ENCODE measurements at places on chromosomes 13 and 19.

GRCh38 chr13:112203614-112204013 is 136.7 kb downstream of the SOX1 start:
- no peak for DNase-seq

- DNase-seq, result peak; percentile 18
These were observed 1.9 kb upstream of the FAM174C start for GRCh38 chr19:1273263-1274041.

GRCh38 chr19:49442354-49442753 is 1.0 kb upstream of the SLC17A7 start:
- DNase-seq, result no peak

- DNase-seq, result no peak
These were observed 99.2 kb downstream of the GADD45B start for GRCh38 chr19:2574971-2575630.

DNA sequence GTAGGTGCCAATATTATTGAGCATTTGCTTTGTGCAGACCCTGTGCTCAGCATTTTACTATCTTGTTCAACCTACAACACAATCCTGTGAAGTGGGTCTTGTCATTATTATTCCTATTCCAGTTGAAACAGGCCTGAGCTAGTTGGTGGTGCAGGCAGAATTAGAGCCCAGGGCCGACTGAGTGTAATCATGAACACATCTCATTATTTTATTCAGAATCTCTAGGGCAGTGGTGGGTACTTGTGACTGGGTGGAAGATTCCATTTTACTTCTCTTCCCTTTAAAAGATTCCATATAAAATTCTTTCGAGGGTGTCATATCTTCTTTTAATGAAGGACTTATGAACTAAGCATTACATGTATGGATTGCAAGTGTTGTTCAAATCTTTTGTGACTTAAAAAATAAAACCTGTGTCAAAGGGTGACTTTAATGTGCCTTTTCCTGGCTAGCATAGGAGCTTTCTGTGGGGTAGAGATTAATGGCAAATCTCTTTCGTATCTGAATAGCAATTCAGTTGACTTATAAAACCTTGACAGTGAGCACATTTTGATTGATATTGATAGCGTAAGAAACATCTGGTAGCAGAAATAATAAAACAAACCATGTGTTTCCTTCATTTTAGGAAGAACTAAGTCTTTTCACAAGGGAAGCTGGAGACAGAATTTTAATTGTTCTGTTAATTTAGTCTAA is 20.3 kb downstream of the B3GLCT start:
- no peak for DNase-seq

- peak; percentile 1 for DNase-seq
These were observed 33.9 kb upstream of the MIR17HG start for GRCh38 chr13:91313581-91313980.

DNA sequence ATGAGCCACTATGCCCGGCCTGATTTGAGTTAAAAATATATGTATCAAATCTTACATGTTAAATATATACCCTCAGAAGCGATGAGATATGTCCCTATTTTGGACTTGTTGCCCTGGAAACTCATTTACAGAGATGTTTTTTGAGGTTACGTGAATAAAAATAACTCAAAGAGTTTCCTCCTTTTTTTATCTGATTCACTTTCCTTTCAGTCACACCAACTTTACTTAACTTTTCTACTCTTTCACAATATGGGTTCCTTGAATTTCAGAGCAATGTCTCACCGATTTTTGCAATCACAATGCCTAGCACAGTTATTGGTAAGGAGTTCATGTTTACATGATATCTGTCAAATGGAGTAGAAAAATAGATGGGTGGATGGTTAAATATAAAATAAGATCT is 2.3 kb downstream of the OR7C2 start:
- DNase-seq, result no peak

DNA sequence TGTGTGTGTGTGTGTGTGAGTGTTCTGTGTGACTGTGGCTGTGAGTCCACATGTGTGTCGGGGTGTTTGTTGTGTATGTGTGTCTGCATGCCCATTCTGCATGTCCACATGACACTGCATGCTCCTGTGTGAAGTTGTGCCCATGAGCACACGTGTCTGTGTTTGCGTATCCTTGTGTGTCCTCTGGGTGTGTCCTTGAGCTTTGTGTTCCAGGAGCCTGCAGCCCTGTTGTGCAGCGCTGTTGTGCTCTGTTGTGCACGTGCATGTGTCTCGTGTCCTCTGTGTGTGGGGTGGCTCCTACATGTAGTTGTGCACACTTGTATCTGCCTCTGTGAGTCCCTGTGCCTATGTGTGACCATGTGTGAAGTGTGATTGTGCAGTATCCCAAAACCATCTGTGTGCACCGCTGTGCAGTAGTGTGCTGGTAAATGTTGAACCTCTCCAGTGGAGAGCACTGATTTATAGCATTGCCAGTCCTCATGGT is 2.2 kb upstream of the ARHGEF18 start:
- no peak for DNase-seq

DNA sequence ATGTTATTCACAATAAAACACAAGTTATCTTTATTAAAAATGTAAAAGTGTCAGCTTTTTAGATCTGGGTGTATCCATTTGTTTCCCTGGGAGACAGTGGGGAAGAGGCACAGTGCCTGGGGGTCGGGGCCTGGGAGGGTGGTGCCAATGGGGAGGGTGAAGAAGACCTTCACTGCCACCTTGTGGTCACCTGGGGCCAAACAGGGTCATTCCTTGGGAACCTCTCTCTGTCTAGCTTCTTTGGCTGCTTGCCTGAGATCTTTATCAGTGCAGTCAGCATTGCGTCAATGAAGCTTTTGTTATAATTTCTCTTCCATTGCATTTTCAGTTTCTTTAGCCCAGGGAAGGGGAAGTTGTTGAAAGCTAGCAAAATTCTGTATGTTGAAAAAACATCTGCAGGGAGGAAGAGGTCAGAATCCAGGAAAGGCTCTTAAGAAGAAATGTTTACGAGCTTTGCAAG is 39.1 kb downstream of the PCDH8 start:
- DNase-seq, result peak; percentile 48

DNA sequence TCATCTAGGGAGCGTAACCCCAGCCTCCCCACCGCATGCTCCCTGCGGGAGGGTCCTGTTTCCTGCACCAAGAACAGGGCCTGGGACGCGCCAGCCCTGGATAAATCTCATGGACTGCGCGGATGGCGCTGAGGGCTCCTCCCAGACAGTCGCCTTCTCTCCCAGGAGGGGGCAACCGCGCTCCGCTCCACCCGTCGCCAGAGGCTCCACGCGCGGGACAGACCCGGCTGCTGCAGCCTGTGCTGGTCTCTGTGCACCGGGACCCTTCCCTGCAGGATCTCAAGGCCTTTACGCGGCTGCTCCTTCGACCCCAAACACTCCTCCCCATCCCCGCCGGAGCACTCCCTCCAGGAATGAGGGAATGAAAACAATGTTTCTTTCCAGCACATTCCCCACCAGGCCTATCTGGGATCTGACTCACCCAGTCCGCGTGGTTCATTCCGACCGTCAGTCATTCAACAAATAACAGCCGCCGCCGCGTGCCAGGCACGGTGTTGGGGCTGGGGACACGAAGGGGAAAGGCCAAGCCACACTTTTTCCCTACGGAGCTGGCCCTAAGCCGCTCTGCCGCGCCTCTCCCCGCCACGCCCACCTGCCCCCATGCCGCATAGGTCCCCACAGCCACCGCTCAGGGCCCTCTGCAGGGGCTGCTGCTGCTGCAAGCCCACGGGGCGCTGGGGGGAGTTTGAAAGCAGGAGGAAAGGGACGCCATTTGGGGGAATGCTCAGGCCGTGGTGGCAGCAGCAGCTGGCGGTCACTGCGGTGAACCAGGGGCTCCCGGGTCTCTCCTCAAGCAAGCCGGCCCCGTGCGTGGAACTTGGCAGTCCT is 6.0 kb downstream of the PNMA8B start:
- DNase-seq, result peak; percentile 60

DNA sequence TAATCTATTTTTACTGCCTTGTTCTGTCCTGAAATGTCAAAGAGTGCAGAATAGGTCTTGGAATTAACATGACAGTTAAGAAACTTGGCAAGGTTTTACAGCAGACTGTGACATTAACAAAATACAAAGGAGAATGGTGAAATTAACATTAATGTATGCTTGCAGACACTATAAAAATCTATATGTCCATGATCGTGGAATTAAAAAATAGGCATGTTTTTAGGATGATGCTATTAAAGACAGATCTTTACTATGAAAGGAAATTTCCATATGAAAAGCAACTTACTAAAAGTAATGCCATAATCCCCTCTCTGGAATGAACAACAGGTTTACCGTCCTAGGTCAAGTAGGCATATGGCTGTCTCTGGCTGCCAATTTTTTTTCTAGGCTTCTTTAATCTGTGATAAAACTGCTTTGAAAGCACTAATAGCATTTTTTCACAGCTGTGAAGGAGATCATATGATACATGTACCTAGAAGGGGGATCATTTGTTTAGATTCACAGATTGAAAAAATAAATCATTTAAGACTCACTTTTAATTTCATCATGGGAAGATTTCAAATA is 291.5 kb downstream of the ZNF536 start:
- DNase-seq, result no peak

GRCh38 chr19:53704011-53704410 is 72.2 kb downstream of the DPRX start:
- no peak for DNase-seq

DNA sequence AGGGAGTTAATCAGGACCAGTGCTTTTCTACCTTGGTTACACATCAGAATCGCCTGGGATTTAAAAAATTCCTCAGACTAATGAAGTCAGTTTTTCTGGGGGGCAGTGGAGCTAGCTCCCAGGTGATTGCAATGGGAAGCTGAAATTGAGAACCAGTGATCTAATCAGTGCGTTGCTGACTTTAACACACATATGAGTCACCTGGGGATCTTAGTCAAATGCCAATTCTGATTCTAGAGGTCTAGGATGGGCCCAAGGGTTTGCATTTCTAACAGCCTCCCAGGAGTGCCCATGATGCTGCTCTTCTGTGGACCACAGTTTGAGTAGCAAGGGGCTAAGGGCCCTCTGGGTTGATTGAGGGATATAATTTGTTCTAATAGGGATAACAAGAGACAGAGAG is 54.5 kb downstream of the KL start:
- DNase-seq, result no peak

- DNase-seq, result no peak
These were observed 18.1 kb upstream of the ARL11 start for GRCh38 chr13:49610176-49610575.

- no peak for DNase-seq
These were observed 154.5 kb downstream of the DCT start for GRCh38 chr13:94324767-94325540.

GRCh38 chr19:47854459-47854858 is 4.6 kb upstream of the TPRX2 start:
- DNase-seq, result no peak

DNA sequence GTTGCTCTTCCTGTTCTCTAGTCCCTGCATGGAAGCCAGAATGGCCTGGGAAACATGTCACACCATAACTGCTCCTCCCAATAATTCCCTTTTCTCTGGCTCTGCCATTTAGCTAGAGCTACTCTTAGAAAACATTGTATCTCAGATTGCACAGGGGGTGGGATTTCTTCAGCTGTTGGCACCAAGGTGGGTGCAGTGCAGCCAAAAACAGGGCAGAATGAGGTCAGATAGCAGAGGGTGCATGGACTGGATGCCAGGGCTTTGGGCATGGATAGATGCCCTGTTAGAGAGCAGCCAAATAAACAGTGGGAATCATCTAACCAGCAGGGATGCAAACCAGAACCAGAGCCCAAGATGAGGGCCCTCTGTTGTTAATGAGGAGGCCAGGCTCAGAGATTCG is 4.9 kb upstream of the AMER2 start:
- DNase-seq, result no peak

DNA sequence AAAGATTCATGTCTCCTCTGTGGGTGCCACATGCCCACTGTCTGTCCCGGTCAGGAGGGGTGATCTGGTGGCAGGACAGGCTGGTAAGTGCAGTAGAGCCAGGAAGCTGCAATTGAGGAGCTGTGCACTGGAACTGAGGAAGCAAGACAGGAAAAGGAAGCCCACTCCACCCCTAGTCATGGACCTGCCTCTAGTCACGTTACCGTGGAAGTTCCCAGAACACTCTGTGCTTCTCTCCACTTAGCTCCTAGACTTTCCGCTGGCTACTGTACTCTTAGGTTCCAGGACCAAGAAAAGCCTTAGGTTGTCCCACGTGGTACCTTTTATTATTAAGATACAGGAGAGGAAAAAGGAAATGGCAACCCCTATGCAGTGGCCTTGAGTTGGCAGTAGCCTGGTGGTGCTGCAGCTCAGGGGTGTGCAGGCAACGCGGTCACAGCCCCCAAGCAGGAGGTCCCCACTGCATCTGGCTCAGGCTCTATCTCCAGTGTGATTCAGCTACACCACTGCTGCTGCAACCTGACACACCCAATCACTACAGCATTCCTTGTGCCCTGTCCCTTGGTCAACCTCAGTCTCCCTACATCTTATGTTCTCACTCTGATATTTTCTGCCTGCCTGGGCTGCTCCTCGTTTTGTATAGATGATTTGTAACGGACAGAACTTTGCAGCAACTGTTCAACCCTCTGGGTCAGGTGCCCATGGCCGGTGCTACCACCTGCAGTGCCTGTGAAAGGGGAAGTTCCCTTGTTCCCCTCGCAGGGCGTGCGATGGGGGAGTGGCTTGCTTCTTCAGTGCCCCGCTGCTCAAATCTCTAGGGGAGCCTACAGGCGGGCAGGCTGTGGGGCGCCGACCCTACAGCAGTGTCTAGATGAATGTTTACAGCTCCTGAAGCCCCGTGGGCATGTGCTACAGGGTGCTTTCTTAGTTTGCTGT is 24.4 kb upstream of the GPR12 start:
- no peak for DNase-seq

GRCh38 chr19:18273561-18274218 is 562 bp downstream of the IQCN start:
- no peak for DNase-seq

DNA sequence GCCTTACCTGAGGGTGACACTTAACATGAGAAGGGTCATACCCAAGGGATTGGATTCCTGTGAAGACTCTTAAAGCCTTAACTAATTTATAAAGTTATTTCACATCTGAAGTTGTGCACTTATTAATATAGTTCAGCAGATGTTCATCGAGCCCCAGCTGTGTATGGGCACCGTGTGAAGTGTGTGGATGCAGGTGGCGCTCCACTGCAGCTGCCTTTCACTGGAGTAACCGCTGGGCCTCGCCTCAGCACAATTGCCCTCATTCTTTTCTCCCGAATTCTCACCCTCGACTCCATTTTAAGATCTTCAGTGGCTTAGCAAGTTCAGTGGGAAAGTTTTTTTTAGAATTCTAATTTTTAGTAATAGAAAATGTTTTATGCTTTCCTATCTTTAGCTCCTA is 66.2 kb downstream of the DPY19L3 start:
- no peak for DNase-seq

DNA sequence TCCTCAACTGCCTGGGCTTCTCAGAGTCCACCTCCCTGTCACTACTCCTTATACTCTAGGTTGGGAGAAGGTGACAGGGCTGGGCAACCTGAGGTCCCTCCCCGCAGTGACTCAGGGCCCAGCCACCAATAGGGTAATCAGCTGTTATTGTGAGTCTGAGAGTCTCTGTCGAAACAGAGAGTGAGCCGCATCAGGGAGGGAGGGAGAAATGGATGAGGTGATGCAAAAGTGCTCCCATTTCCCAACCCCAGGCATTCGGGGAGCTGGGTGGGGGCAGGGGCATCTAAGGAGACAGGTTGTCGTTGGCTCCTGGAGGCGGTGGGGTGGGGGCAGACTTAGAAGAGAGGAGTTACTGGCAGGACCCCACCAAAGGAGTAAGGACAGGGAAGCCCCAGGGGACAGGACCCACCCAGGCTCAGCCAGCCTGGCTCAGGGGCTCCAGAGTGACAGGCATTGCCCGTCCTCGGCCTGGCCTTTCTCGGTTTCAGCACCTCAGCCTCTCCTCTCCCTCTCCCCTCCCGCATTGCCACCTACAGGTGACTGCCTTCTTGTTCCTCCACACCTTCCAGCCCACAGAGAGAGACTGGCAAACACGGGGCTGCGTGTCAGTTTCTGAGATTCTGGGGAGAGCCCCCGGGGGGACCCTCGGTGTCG is at the start of gene DMKN:
DMKN (minus strand) TSS at position 22 of the 654 bp plus-strand sequence. CDS start 174 bp downstream, outside the sequence.
- peak; percentile 71 for DNase-seq
